ENCODE measurements at places on chromosomes 7 and 10.

DNA sequence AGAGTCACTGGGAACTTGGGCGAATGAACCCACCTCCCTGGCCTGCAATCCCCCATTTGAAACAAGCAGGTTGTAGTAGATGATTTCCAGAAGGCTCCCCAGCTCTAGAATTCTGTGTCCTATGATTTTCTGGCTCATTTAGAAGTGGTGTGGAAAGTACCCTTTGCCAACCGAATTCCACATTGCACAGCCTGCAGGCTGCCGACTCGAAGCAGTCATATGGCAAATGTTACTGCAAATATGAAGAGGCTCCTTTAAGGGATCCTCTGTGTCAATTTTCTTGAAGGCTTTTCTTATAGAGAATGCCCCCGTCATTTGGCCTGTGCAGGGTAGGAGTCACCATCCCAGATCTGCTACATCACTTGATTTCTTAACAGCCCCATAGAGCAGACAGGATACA is 5.6 kb downstream of the PODXL start:
- DNase-seq, result no peak

- DNase-seq, result no peak
Measured at GRCh38 chr7:150567169-150567568, at the start of gene GIMAP4. Gene GIMAP4 (plus strand): TSS chr7:150567390. CDS start chr7:150569902, 2,512 bp downstream.

DNA sequence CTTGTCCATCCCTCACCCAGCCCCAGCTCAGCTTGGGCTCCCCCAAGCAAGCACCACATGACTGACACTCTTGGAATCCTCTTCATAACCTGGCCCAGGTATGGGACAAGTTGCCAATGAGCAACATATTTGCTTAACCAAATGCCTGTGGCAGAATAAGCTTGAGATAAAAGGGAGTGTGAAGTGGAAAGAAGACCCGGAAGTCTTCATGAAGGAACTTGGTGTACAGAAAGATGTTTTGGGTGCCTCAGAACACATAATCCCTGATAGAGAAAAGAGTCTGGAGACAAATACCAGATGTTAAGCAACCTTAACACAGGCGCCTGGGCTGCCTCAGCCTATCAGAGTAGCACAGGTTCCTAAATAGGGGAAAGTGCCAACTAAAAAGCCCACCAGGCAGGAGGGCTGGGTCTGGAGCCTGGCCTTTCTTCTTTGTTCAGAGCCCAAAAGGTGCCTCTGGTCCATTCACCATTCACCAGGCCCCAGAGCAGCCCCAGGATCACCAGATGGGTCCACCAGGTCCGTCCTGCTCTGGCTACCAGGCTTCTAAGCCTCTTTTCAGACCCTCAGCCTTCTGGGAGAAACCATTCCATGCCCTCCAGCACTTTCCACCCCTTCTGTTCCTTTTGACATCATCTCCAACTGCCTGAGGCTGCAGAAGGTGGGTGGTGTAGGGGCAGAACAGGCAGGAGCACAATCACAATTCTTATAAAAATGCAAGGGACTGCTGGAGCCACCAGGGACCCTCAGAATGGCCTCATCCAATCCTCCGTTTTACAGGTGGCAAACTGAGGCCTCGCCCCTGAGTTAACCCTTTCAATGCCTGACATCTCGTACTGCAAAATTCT is 22.6 kb downstream of the KCNMA1 start:
- DNase-seq, result no peak

GRCh38 chr7:92092210-92092609 is 42.1 kb downstream of the CYP51A1 start:
- no peak for DNase-seq

DNA sequence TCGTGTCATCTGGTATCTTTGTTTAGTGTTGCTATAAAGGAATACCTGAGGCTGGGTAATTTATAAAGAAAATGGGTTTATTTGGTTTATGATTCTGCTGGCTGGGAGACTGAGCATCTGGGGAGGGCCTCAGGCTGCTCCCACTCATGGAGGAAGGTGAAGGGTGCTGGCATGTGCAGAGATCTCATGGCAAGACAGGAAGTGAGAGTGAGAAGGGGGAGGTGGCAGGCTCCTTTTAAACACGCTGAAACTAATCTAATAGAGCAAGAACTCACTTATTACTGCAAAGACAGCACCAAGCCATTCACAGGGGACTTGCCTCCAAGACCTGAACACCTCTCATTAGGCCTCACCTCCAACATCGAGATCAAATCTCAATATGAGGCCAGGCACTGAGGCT is 11.3 kb downstream of the OIT3 start:
- DNase-seq, result no peak
